ENCODE measurements at places on chromosomes 2 and 18. TPM values are rescaled to one million over a fixed set of nuclear protein-coding genes. Genes with fewer than 3 reads are reported as not detected.

The CYP27C1 gene
- total RNA-seq, result 0.35 TPM

- DNase-seq, result no peak
Observed at GRCh38 chr2:112880091-112880531, 30.9 kb upstream of the IL37 start.

GRCh38 chr2:162202203-162202602 is 41.0 kb downstream of the FAP start:
- DNase-seq, result no peak

GRCh38 chr2:17334300-17334699 is 183.9 kb downstream of the RAD51AP2 start:
- no peak for DNase-seq

DNA sequence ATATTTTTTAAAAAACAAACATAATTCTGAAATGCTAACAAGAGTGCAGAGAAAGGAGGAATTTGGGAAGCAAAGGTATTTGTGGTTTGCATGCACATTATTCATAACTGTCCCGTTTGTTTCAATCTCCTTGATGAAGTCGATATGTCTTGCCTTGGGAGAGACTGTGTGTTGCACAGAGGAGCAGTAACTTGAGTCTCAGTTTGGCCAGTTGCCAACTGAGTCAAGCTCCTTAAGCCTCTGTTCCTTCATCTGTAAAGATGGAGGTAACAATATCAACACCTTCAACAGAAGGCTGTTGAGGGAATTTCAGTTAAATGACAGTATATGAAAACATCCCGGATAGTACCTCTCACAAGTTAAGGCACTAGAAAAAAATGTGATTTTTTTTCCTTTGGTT is 226.2 kb downstream of the ASXL3 start:
- no peak for DNase-seq

DNA sequence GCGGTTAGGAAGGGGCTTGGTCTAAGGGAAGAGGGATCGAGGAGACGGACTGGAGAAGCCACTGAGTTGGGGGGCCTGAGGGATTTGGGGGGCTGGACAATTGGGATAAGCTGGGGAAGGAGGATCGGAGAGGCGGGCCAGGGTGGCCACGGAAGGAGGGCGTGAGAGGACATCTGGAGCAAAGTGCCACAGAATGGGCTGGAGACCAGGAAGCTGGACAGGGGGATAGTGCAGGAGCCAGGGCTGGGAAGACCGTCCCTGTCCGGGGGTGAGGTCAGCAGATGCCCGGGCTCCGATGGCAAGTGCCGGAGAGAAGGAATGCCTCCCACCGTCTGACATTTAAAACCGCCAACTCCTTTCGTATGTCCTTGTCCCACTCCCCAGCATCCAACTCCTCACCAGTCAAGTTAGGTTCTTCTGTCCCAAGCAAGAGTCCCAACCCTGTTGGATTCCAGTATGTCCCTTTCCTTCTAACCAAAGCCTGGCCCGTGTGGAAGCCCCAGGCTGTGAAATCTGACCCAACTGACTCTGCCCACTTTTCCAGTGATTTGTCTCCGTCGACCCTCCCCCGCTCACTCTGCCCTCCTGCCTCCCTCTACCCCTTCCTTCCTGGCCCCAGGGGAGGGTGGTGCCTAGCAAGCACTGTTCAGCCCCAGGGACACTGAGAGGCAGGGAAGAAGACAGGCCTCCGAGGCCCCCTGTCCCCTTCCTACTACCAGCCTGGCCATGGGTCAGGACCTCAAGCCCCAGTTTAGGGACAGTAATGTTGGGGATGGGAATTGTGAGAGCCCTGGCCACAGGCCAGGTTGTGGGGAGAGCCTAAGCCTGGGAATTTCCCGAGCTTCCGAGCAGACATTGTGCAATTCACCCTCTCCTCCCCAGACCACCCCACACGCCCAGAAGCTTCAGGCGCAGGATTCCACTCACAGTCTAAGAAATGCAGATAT is 31.5 kb upstream of the TMBIM1 start:
- DNase-seq, result no peak

The UNC80 gene
- total RNA-seq, result not detected

GRCh38 chr2:118667964-118668363 is 179.5 kb downstream of the EN1 start:
- DNase-seq, result no peak

DNA sequence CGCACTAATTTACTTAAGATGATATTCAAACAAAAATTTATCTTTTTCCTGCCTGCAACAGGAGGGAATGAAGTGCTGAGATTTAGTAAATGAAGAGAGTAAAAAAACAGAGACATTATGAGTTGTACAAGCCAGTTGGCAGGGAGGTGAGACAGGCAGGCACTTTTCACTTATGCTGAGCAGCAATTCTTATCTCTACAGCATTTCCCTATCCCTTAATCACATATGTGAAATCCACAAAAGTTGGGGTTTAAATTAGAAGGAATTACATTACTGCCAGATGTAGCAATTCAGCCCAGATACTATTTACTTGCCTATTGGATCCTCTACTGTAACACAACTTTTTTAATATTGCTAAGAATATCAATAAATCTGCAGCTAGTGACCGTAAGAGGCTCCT is 314.2 kb upstream of the LRP1B start:
- DNase-seq, result no peak

GRCh38 chr2:186853951-186854350 is 5.0 kb upstream of the ZSWIM2 start:
- no peak for DNase-seq

The NT5C1B gene
- total RNA-seq, result not detected

DNA sequence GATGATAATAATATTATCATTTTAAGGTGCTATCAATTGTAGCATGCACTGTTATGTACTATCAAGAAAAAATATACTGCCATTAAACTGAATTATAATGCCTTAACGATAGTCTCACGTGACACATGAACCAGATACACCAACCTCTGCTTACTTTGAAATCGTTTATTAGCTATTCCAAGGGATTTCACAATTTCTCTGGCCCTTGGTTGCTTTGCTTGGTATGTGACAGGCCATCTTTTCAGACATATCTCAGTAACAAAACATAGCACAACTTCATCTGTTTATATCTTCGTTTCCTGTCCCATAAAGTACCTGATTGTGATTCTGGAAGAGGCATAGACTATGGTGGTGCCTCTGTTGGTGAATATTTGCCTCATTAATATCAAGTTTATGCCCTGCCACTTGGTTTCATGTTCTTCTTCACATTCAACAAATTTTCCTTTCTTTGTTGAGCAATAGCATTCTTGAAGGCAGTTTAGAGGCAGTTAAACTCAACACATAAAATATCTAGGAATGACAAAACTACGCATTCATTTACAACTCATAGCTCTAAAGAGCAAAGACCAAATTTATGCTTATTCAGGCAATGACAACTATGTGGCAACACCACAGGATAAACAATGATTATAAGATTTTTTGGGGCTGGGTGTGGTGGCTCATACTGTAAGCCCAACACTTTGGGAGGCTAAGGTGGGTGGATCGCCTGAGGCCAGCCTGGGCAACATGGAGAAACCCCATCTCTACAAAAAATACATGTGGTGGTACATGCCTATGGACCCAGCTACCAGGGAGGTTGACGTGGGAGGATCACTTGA is 84.3 kb downstream of the MCFD2 start:
- DNase-seq, result no peak

The ELOA2 gene
- not detected for total RNA-seq

The FAM110C gene
- 5.0 TPM for total RNA-seq

DNA sequence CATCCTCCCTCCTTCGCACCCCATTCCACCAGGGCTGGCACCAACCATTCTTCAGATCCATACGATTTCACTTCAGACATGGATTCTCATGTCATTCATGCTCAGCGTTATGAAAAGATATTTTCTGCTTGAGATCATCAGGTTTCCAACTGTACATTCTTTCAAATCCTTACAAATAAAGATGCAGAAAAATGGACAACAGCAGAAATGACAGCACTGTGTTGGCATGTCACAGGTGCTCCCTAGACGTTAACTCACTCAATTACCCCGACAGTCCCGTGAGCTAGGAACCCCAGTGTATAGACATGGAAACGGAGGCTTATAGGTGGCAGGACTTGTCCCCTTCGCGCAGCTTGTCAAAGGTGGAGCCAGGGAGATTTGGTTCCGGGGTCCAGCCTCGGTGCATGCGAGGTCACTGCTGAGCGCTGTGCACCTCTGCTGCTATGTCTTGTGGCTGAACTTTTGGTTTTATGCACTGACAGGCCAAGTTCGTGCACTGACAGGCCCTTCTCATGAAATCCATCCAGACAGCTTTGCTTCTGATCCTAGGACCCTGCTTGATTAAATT is 17.7 kb downstream of the FHL2 start:
- no peak for DNase-seq
